ENCODE measurements at places on chromosomes 3 and 15. TPM values are rescaled to one million over a fixed set of nuclear protein-coding genes. Genes with fewer than 3 reads are reported as not detected.

DNA sequence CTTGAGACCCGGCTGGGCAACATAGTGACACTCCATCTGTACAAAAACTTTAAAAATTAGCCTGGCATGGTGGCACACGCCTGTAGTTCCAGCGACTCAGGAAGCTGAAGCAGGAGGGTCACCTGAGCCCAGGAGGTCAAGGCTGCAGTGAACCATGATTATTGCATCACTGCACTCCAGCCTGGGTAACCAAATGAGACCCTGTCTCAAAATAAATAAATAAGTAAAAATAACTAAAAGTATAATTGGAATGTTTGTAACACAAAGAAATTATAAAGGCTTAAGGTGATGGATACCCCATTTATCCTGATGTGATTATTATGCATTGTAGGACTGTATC lies 38.6 kb downstream of the MYO1E start:
- DNase-seq, result no peak

GRCh38 chr3:59040902-59041301 lies 8.9 kb downstream of the CFAP20DC start:
- DNase-seq, result no peak

DNA sequence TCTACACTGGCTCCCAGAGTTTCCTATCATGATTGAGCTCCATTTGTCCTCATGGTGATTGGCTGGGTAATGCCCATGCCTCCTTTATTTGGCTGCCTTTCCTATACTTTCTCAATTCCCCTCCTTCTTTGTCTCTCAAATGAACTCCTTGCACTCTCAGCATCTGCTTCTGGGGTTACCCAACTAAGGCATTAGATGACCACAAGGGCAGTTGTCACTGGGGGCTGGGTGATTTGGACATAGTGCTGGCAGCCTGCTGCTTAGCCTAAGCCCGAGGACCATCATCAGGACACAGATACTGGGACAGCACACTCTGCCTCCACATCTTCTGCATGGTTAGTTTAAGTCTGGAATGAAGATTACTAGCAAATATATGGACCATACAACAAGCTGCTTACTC lies 49.2 kb upstream of the LRRFIP2 start:
- no peak for DNase-seq

Gene TPM1
- polyA plus RNA-seq, result 559 TPM

- peak; percentile 23 for DNase-seq
These were observed 203.5 kb downstream of the RSRC1 start for GRCh38 chr3:158313338-158313927.

Gene ACAN
- polyA plus RNA-seq, result 3.0 TPM

- no peak for DNase-seq
These were observed 29.0 kb downstream of the POMGNT2 start for GRCh38 chr3:43076857-43077256.

DNA sequence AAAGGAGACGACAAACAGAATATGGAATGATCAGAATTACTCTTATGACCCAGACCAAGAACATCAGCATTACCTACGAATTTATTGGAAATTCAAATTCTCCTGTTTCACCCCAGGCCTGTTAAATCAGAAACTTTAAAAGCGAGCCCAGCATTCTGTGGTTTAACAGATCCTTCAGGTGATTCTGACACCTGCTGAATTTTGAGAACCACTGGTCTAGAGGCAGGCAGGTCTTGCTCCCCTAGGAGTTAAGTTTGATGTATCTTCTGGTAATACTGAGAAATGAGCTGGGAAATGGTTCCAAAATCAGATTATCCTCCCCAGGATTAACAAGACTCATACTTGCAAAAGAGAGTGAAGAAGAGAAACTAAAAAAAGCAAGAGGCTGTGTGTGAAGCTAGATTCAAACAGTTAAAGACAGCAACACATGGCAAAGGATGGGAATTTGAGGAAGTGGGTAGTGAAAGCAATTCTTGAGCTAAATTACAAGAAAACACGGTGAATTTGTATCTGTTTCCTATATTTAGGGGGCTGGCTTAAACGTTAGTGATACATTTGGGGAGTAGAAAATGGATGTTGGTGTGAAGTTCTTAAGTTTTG lies 66.0 kb downstream of the FLNB start:
- no peak for DNase-seq

GRCh38 chr3:153210660-153211059 lies 48.6 kb downstream of the RAP2B start:
- DNase-seq, result no peak

GRCh38 chr3:197019535-197019934 lies 10.1 kb downstream of the MELTF start:
- DNase-seq, result no peak

DNA sequence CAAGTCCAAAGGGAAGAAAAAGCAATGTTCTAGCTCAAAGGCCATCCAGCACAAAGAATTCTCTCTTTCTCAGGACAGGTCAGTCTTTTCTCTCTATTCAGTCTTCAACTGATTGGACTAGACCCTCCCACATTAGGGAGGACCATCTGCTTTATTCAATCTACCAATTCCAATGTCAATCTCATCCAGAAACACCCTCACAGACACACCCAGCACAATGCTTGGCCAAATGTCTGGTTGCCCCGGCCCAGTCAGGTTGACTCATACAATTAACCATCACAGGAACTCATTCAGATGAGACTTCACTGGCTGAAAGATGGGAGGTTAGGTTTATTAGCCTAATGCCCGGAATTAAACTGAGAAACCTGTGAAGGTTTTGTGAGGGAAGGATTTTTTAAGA lies 32.4 kb downstream of the ACAN start:
- no peak for DNase-seq

- DNase-seq, result no peak
These were observed 2.9 kb downstream of the TLE3 start for GRCh38 chr15:70094690-70095311.

DNA sequence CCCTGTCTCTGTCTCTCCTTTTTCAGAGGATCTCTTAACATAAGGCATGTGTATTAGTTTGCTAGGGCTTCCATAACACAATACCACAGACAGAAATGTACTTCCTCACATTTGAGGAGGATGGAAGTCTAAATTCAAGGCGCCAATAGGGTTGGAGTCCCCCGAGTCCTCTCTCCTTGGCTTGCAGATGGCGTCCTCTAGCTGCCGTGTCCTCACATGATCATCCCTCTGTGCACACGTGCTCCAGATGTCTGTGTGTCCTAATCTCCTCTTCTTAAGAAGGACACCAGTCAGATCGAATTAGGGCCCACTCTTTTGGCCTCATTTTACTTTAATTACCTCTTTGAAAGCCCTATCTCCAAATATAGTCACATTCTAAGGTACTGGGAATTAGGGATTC lies 23.0 kb upstream of the BFSP2 start:
- DNase-seq, result no peak

Gene SH2D7
- polyA plus RNA-seq, result 0.93 TPM

DNA sequence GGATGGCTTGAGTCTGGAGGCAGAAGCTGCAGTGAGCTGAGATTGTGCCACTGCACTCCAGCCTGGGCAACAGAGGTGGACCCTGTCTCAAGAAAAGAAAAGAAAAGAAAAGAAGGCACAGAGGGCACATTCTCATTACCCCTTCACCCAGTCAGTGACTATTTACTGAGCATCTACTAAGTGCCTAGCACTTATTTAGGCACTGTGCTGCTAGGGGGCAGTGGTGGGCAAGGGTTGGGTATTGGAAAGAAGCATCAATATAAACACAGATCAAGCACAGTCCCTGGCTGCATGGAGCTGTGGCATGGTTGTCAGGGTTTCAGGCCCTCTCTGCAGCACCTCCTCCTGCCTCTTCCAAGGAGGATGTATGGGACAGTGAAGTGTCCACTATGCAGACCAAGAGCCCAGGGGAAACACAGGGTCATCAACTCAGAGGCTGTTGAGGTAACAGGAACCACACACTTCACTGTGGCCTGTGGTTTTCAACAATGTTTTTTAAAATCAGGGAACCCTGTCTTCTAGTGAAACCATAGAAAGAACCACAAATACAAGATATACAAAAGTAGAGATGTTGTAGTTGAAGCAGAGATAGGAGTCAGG lies 138.5 kb downstream of the RAB11A start:
- DNase-seq, result no peak

- no peak for DNase-seq
These were observed 35.3 kb downstream of the OXNAD1 start for GRCh38 chr3:16300307-16300706.

- no peak for DNase-seq
These were observed 8.4 kb downstream of the BOC start for GRCh38 chr3:113219605-113220300.

Gene CAV3
- 0.89 TPM for polyA plus RNA-seq

Gene BOC
- 30.7 TPM for polyA plus RNA-seq

Gene GPR160
- polyA plus RNA-seq, result 37.4 TPM

DNA sequence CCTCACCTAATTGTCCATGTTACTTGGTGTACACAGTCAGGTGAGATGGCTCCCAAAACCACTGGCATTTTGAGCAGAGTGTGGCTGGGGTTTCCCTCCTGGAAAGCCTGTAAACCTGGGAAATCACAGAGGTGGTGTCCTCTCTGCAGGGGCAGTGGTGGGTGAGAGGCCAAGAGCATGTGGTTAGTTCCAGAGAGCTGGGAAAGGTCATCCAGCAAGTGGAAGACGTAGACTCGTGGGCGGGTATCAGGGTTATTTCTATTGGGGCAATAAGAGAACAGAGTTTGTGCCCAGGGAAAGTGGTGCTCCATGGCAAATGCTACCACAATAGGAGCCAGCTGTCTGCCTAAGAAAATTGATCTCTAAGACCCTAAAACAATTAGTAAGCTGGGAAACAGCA lies 44.6 kb upstream of the LIMD1 start:
- DNase-seq, result no peak

- DNase-seq, result no peak
These were observed 2.8 kb downstream of the GPD1L start for GRCh38 chr3:32109256-32109655.

GRCh38 chr15:70127288-70127746 lies 29.6 kb upstream of the TLE3 start:
- no peak for DNase-seq

- DNase-seq, result no peak
These were observed 713.0 kb upstream of the CADM2 start for GRCh38 chr3:84245789-84246188.

DNA sequence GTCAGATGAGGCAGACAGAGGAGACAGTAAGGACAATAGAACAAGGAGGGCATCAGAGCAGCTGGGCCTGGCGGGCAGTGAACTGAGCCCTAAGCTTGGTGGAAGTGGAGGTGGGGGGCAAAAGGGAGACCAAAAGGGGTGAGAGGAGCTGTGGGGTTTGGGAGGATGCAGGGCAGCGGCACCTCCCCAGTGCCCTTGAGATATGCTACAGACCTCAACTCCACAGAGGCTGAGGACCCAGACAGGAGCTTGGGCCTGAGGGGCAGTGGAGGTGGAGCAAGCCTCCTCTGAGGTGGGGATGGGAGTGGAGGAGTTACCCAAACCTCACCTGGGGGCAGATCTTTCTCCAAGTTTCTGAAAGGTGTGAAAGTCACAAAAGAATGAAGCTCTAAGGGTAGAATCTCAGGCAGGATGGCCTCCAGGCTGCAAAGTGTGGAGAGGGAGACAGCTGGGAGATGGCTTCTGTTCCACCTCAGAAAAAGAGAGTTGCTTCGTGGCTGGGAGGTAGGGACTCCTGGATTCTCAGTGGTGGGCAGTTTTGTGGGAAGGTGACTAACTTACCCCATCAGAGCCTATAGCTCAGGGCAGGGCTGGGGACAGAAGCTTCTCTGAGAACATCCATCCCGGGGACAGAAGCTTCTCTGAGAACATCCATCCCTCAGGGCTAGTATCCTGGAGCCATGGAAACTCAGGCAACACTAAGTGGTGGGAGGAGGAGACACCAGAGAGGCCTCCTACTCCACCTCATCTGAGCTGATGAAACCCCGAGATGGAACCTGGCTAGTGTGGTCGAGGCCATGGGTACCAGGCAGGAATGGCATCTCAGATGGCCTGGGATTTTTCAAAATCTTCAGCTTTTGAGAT lies 2.3 kb upstream of the CLK3 start:
- DNase-seq, result no peak

DNA sequence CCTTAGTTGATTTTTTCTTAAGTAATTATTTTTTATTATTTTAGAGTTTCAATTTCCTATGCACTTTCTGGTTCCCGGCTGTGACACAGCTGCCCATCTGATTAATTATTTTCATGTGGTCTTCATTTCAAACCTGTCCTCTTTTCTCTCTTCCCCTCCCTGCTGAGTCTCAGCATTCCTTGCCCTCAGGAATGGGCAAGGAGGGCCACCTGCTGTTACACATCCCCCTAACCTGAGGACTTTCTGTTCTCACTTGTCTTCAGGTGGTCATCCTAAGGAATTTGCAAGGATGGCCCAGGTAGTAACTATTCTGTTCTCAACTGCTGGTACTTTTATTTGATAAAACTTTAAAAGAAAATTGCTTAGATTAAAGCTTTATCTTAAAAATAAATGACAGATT lies 545.0 kb downstream of the OTOL1 start:
- DNase-seq, result no peak

GRCh38 chr3:175726228-175726627 lies 867.1 kb downstream of the NAALADL2 start:
- DNase-seq, result no peak

Gene NRG4
- polyA plus RNA-seq, result 8.3 TPM

- peak; percentile 3 for DNase-seq
These were observed 29.8 kb upstream of the CLRN1 start for GRCh38 chr3:151002003-151002981.

- no peak for DNase-seq
These were observed 8.6 kb downstream of the SNRK start for GRCh38 chr3:43294975-43295374.

DNA sequence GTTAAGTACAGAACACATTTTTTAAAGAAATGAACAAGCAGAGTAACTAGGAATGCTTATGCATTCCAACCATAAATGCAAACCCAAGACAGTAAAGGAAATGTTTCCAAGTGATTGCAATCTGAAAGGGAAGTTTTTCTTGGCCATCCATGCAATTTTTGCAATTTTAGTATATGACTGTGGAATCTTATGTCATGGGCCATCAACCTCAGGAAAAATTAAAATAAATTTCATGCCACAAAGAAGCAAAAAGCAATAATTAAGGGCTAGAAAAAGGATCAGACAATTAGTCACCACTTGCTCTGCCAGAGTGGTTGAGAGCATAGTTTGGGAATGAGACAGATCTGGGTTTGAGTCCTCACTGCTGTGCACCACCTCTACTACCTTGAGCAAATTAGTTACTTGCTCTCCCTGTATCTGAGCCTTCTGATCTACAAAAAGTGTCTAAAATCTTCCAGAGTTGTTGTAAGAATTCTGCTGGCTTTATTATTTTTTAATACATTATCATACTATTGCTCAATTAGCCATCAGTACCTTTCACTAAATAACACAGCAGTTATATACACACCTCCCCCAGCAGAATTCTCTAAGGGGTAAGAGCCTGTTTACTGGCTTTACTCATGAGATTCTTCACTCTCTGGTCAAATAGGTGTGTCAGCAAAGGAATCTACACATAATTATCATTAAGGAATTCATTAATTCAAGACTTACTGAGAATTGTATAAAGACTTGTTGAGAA lies 49.7 kb upstream of the FBN1 start:
- no peak for DNase-seq

Gene HYAL3
- polyA plus RNA-seq, result 3.9 TPM
